ENCODE measurements at places on chromosomes 5 and 9. TPM values are rescaled to one million over a fixed set of nuclear protein-coding genes. Genes with fewer than 3 reads are reported as not detected.
A peak's percentile ranks its signal among the peaks of the same experiment; 100 is the strongest.

- no peaks in the 10 kb centered on the region for H3K36me3 ChIP-seq
- no peaks in the 10 kb centered on the region for H3K27me3 ChIP-seq
- H3K4me3 ChIP-seq: no peak overlapping the region
These were observed 20.8 kb upstream of the MTAP start for GRCh38 chr9:21781656-21782055.

DNA sequence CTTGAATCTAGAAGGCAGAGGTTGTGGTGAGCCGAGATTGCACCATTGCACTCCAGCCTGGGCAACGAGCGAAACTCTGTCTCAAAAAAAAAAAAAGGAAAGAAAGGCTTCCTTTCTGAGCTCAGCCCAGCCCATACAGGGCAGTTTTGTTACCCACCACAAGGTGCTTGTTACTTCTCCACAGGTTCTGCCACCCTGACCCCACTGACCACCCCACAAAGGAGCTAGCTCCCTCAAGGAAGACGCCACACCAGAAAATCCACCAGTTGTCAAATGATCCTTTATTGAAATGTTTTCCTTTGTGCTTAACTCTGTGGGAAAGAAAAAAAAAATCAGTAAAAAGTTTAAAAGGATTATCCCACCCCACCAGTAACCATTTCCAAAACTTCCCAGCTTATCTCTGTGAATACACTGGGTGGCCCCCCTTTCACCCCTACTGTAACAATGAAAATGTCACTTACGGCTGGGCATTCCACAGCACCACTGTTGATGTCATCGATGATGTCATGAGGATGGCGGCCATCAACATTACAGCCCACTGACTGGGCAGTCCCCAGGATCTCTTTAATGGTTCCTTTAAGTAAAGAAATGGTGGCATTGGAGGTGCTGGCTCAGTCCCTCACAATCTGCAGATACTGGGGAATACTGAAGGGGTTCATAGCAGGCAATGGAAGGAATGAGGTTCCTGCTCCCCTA, 3.6 kb downstream of the RPL12 start:
- no peak overlapping the region for H3K4me3 ChIP-seq
- H3K27me3 ChIP-seq: no peaks in the 10 kb centered on the region
- DNase-seq: peak; percentile 51
- no peak overlapping the region for H3K27ac ChIP-seq

- no peaks in the 10 kb centered on the region for H3K36me3 ChIP-seq
- no peaks in the 10 kb centered on the region for H3K4me1 ChIP-seq
- H3K27ac ChIP-seq: no peak overlapping the region
- no peak for DNase-seq
These were observed 49.9 kb upstream of the TTC23L start for GRCh38 chr5:34789021-34789531.

- no peak overlapping the region for H3K4me3 ChIP-seq
- H3K36me3 ChIP-seq: no peaks in the 10 kb centered on the region
- no peaks in the 10 kb centered on the region for H3K4me1 ChIP-seq
- H3K27me3 ChIP-seq: no peaks in the 10 kb centered on the region
- H3K27ac ChIP-seq: no peak overlapping the region
- DNase-seq: no peak
These were observed 147.0 kb upstream of the FOXD4L5 start for GRCh38 chr9:65432051-65432450.

The CLIC3 gene
- polyA plus RNA-seq: not detected

The LRRC19 gene
- polyA plus RNA-seq: not detected

The GRIN1 gene
- not detected for polyA plus RNA-seq

The PCDHA12 gene
- polyA plus RNA-seq: not detected

The CER1 gene
- polyA plus RNA-seq: not detected

The SPACA9 gene
- polyA plus RNA-seq: 0.95 TPM
